Spinal cord (tissue), 10 donors: ENCODE measurements at places on chromosomes 4 and X. TPM values are rescaled to one million over a fixed set of nuclear protein-coding genes. Genes with fewer than 3 reads are reported as not detected.
A peak's percentile ranks its signal among the peaks of the same experiment; 100 is the strongest.

DNA sequence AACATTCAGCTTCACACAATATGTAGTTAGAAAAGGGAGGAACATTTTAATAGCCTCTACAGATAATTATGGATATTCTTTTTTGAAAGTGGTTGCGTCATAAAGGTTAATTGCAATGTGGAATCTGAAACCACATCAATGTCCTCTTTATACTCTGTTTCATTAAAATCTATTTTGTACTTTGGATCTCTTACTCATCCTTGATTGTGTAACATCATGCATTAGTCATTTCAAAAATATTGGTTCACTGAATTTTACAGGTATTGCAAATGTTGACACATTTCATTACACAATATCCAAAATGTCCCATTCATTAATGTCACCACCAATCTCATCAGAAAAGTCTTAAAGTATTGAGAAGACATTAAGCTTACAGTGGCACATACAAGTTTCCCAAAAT lies 62.7 kb upstream of the USP9X start:
- no peaks in the 10 kb centered on the region for H3K36me3 ChIP-seq
- H3K27me3 ChIP-seq, result peaks cover 29% of the 10 kb centered on the region
- H3K4me3 ChIP-seq, result no peak overlapping the region
- DNase-seq, result no peak
- no peaks in the 10 kb centered on the region for H3K4me1 ChIP-seq

- H3K4me3 ChIP-seq, result peak overlapping the region; percentile 14
- H3K27ac ChIP-seq, result no peak overlapping the region
- peaks cover 41% of the 10 kb centered on the region for H3K27me3 ChIP-seq
Measured at GRCh38 chrX:40083120-40083978, 14.4 kb downstream of the BCOR start.

GRCh38 chrX:102697494-102697893 lies 14.8 kb upstream of the GPRASP2 start:
- H3K27ac ChIP-seq, result no peak overlapping the region
- H3K36me3 ChIP-seq, result no peaks in the 10 kb centered on the region

DNA sequence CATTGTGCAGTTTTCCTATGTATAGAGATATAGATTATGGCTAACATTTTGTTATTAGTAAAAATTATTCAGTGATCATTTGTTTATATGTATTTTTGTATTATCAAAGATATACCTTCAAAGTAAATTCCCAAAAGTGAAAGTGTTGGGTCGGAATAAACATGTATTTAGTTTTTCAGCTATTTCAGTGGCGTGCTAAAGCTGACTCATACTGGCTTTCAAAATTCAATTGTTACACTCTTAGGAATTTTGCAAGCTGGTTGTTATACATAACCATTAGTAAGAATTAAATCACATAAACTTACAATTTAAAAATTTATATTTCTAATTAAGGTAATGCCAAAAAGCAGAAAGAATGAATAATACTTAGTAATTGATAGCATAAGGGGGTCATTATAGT lies 288.4 kb upstream of the NRK start:
- no peaks in the 10 kb centered on the region for H3K36me3 ChIP-seq
- DNase-seq, result no peak
- H3K4me1 ChIP-seq, result no peaks in the 10 kb centered on the region
- H3K4me3 ChIP-seq, result no peak overlapping the region

GRCh38 chr4:74794382-74795010 lies at the start of gene BTC:
BTC (minus strand) TSS chr4:74794523; CDS start chr4:74794325, 198 bp downstream.
- H3K4me1 ChIP-seq, result peaks cover 14% of the 10 kb centered on the region
- H3K4me3 ChIP-seq, result peak within 1 kb of the TSS; percentile 63
- no peak within 1 kb of the TSS for H3K27ac ChIP-seq

DNA sequence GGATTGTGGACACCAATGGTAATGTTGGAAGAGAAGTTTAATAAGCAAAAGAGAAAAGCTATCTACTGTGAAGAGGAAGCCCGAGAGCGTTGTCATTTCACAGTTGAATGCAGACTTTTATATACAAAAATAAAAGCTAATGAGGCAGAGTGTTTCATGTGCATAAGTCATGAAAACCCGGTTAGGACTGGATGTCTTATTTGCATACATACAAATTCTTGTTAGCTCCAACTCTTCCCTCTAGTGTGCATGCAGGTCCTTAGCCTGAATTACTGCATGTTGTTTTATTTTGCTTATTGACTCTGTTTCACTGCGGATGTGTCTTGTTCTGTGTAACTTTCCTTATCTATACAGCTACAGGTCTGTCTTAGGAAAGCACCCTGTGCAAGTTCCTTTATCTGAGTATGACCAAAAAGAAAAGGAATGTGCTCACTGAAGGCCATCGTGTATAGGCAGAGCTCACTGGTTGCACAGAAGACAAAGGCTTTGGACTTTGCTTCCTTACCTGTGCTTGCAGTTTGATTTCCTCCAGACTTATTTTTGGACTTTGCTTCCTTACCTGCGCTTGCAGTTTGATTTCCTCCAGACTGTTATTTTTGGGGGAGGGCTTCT lies 25.1 kb upstream of the UGT2B11 start:
- no peaks in the 10 kb centered on the region for H3K36me3 ChIP-seq
- no peak overlapping the region for H3K27ac ChIP-seq
- no peaks in the 10 kb centered on the region for H3K27me3 ChIP-seq
- DNase-seq, result peak; percentile 74
- no peaks in the 10 kb centered on the region for H3K4me1 ChIP-seq

DNA sequence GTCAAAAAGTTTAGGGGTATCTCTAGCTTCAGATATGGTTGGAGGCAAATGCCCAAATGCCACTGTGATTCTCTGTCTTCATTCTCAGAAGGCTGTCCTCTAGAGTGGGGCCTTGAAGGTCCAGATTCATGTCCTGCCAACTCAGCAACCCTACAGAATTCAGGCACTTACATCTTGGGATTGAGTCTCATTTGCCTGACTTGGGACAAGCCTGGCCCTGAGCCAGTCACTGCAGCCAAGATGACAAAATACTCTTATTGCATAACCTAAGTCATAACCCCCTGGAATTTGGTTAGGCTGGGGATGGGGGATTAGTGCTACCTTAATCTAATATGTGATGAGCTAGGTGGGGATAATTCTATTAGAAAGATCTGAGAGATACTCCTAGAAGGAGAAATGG lies 100.5 kb downstream of the AREG start:
- H3K27ac ChIP-seq, result no peak overlapping the region
- H3K4me3 ChIP-seq, result no peak overlapping the region
- no peaks in the 10 kb centered on the region for H3K4me1 ChIP-seq
- no peak for DNase-seq

GRCh38 chr4:67087897-67088296 lies 457.4 kb downstream of the CENPC start:
- no peak for DNase-seq
- H3K27ac ChIP-seq, result no peak overlapping the region
- peaks cover 2% of the 10 kb centered on the region for H3K4me1 ChIP-seq
- no peaks in the 10 kb centered on the region for H3K36me3 ChIP-seq

DNA sequence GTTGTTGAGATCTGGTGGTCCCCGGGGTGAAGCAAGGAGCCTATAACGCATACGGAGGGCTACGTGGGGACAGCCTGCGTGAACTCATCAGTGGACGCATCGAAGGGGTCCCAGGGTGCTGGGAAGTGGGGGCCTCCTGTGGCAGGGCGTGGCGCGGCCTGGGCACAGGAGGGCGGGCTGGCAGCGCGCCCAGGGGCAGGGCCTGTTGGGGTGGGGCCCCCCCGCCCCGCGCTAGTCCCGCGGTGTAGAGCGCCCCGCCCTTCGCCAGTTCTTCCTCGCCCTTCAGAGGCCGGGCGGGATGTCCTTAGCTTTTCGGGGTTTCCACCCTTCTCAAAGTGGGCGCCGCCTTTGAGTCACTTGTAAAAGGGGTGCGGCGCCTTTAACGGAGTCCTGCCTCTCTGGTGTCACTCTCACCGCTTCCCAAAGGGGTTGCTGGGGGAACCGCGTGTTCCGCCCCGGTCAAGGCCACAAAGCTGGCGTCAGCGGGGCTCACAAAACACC lies 632 bp downstream of the PLP2 start:
- H3K27me3 ChIP-seq, result peaks cover 3% of the 10 kb centered on the region
- DNase-seq, result peak; percentile 47
- peaks cover 10% of the 10 kb centered on the region for H3K36me3 ChIP-seq
- peak overlapping the region; percentile 56 for H3K4me3 ChIP-seq

The GABRG1 gene
- 5.1 TPM for total RNA-seq

The ZNF518B gene
- 60.9 TPM for total RNA-seq

The NDST4 gene
- total RNA-seq, result 23.1 TPM

The ASMT gene
- 0.33 TPM for total RNA-seq

The CFAP47 gene
- total RNA-seq, result 16.8 TPM

The PGAM4 gene
- total RNA-seq, result 1.3 TPM

The SSX1 gene
- not detected for total RNA-seq
